Stimulated activated CD4-positive, alpha-beta T cell treated with anti-CD3 and anti-CD28 coated beads, Interleukin-4, amount 100 ng/mL, for 48 hours (primary cell): ENCODE measurements at places on chromosomes 3 and 15.
A peak's percentile ranks its signal among the peaks of the same experiment; 100 is the strongest.

GRCh38 chr15:49421991-49422390 is 1.1 kb upstream of the FGF7 start:
- peak; percentile 4 for DNase-seq

DNA sequence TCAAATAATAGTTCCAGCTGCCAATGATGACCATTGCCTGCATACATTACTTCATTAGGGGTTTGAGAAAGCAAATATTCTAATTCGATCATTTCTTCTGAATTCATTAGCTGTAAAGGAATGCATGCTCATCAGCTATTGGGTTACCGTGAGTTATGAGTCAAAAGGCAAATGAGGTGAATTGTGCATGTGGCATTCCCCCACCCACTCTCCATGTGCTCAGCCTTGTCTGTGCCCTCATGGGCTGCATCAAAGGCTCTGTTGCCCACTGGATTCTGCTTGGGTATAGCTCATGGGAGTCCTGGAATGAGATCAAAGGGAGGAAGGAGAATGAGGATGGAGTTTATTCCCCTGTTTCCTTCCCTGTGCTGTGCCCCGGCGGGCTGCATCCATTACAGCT is 99.3 kb upstream of the CHRNA7 start:
- peak; percentile 29 for DNase-seq

GRCh38 chr3:145898487-145898886 is 262.5 kb downstream of the PLOD2 start:
- no peak for DNase-seq

DNA sequence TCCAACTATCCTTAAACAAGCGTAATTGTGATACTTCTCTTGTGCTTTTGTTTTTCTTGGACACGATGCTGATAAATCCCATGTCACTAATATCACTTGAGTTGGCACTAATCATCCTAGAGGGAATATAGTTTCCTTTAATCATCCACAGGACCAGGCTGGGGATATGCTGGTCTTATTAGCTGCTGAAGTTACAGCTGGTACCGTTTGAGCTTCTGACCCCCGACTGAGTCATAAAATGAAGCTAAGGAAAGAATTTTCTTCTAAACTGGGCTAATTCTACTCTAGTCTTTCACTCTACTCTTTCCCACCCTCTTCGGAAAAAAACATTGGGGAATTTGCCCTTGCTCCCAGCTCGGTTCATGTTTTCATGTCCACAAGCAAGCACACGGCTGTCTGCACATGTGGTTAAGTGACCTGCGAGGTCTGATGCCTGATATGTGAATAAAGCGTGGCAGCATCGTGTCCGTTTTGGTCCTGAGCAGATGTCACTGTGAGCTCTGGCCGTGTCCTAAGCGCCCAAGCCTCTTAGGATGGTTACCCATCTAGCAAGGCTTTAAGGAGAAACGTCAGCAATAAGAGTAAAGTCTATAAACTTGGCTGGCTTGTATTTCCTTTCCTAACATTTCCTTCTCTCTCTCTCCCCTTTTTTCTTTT is 223.7 kb downstream of the ITPR1 start:
- DNase-seq = no peak
